ENCODE measurements at places on chromosomes 7 and 10.

GRCh38 chr7:50558294-50559053, 6.7 kb downstream of the DDC start:
- no peaks in the 10 kb centered on the region for H3K4me1 ChIP-seq
- no peaks in the 10 kb centered on the region for H3K36me3 ChIP-seq
- peaks cover 12% of the 10 kb centered on the region for H3K27me3 ChIP-seq
- DNase-seq: no peak
- H3K4me3 ChIP-seq: no peak overlapping the region

- H3K27ac ChIP-seq: peak overlapping the region; percentile 77
- H3K4me1 ChIP-seq: peaks cover 37% of the 10 kb centered on the region
- peak; percentile 63 for DNase-seq
- no peaks in the 10 kb centered on the region for H3K27me3 ChIP-seq
- H3K36me3 ChIP-seq: 0 out of 2 replicates have a peak, but pooled peaks cover 16% of the 10 kb centered on the region
Measured at GRCh38 chr7:23332910-23333612, 33.9 kb downstream of the MALSU1 start.

DNA sequence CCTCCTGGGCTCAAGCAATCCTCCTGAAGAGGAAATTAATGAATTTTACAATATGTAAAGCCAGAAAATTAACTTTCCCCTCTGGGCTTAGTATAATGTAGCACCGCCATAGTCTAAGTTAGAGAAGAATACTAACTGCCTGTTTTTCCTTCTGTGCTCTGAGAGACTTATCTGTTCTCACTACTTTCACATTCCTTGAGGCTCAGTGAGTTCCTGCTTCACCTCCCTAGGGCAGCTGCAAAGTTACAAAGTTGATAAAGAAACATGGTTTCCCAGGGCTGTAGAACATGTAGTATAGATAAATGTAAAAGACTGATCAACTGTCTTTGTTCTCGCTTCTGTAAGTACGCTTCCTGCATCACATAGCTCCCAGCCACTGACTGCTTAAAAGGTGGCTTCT, 16.0 kb upstream of the OLAH start:
- H3K36me3 ChIP-seq: no peaks in the 10 kb centered on the region
- no peak for DNase-seq
- H3K4me3 ChIP-seq: no peak overlapping the region
- H3K4me1 ChIP-seq: no peaks in the 10 kb centered on the region

GRCh38 chr10:75652146-75652740, 220.8 kb downstream of the LRMDA start:
- peaks cover 3% of the 10 kb centered on the region for H3K27me3 ChIP-seq
- no peak for DNase-seq
- H3K4me3 ChIP-seq: no peak overlapping the region
- no peak overlapping the region for H3K27ac ChIP-seq
- peaks cover 13% of the 10 kb centered on the region for H3K4me1 ChIP-seq
- H3K36me3 ChIP-seq: no peaks in the 10 kb centered on the region

Data from GM23248 (cell line).